ENCODE measurements at places on chromosomes 2 and 18.

DNA sequence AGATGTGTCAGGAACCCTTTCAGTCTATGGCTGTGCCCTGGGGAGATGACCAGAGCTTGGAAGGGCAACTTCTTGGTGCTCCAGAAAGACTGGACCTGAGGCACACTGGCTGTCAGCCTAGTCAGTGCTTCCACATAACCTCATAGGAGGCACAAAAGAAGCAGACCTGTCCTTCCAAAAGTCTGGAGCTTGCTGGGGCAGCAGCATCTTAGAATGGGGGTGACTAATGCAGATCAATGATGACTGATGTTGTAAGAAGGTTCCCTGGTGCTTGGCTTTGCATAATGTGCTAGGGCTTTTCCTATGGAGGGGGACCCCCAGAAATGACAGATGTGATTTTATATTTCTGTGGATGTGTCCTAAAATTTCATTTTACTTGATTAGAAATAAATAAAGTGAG, 255.7 kb upstream of the THUMPD2 start:
- DNase-seq, result no peak

GRCh38 chr2:65813631-65814173, 381.3 kb upstream of the SPRED2 start:
- DNase-seq, result no peak

- no peak for DNase-seq
Observed at GRCh38 chr2:134146161-134146560, 107.7 kb upstream of the MGAT5 start.

- DNase-seq, result peak; percentile 85
Observed at GRCh38 chr2:43293744-43294695, 67.6 kb upstream of the ZFP36L2 start.

- DNase-seq, result peak; percentile 12
Observed at GRCh38 chr2:74379851-74380789, at the start of gene DCTN1. Gene DCTN1 (minus strand): TSS chr2:74380311. CDS start chr2:74380037, 274 bp downstream.

- DNase-seq, result no peak
Observed at GRCh38 chr2:85786444-85786843, 32.7 kb downstream of the ATOH8 start.

DNA sequence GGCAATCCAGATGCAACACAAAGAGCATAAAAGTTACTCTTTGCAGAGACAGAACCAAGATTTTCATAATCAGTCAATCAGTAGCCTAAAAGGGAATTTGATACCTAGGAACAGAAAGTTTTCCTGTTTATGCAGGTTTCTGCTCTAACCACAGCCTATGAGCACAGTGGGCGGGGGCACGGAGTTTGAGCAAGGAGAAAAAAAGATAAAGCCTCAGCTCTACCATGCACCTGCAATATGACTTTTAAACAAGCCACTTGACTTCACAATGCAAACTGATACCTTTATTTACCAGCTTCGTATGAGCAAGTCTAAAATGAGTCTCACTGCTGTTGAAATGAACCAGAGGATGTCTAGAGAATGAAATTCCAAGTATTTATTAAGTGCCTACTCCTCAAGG, 5.6 kb upstream of the LRATD1 start:
- no peak for DNase-seq

DNA sequence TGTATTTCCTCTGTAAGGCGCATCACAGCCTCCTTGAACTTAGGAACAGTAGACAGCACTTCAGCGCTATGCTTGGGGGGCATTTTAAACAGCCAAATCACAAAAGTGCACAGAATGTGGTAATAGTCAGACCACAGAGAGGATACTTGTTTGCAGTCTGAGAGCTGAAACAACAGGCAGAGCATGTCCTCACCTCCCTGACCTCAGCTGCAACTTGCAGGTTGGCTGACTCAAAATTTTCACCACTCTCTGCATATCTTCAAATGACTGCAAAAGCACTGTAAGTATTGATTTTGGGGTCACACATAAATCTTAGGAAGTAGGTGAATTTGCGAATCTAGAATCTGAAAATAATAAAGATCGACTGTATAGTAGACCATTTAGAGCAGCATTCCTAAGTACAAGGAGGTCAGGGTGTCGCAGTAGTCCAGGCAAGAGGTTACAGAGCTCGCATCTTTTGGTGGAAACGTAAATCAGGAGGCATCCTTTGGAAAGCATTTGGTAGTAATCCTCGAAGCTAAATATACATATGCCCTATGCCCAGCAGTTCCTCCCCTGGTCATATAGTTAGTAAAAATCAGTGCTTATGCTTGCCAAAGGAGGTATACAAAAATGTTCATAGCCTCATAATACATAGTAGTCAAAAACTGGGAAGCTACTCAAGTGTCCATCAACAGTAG, 108.2 kb upstream of the MYCN start:
- DNase-seq, result no peak

- no peak for DNase-seq
Observed at GRCh38 chr18:30406728-30407127, 635.8 kb downstream of the DSC3 start.

GRCh38 chr2:2919574-2920365, 457.8 kb downstream of the EIPR1 start:
- DNase-seq, result no peak

- no peak for DNase-seq
Observed at GRCh38 chr2:201347138-201347537, 10.0 kb downstream of the FLACC1 start.

GRCh38 chr2:216044883-216045486, 31.6 kb upstream of the MREG start:
- DNase-seq, result no peak

GRCh38 chr2:70362661-70363060, 60.8 kb upstream of the FAM136A start:
- DNase-seq, result peak; percentile 7

GRCh38 chr18:77020561-77020960, 112.0 kb downstream of the MBP start:
- DNase-seq, result no peak

DNA sequence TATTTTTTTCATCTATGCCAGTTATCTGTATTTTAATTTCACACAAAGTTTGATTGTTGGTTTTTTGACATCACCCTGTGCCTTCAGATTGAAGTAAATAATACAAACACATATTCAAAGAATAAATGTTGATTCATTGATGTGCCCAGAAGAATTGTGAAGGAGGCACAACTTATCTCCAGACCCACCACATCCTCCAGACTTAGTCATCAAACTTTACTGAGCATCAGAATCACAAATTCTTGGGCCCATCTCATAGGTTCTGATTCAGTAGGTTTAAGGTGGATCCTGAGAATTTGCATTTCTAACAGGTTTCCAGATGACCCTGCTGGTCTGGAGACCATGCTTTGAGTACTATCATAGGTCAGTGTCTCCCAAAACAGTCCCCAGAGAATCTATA, 82.8 kb upstream of the PIK3C3 start:
- no peak for DNase-seq

GRCh38 chr2:155679647-155680046, 652.9 kb downstream of the NR4A2 start:
- no peak for DNase-seq

DNA sequence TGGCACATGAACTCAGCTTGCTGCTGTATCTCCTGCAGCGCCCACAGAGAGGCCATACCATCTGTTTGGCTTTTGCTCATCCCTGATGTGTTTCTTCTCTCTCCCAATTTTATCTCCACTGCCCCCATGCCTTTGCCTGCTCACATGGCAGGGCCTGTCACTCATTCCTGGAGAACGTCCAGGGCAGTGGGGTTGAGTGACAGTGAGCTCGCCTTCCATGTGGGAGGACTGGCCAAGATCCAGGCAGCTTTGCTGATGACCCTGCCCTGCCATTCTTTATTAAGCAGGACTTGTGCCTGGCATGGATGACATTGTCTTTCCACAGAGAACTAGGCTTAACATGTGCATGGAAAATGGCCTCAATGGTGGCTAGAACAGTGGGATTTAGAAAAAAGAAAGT, 230.5 kb upstream of the THSD7B start:
- no peak for DNase-seq

DNA sequence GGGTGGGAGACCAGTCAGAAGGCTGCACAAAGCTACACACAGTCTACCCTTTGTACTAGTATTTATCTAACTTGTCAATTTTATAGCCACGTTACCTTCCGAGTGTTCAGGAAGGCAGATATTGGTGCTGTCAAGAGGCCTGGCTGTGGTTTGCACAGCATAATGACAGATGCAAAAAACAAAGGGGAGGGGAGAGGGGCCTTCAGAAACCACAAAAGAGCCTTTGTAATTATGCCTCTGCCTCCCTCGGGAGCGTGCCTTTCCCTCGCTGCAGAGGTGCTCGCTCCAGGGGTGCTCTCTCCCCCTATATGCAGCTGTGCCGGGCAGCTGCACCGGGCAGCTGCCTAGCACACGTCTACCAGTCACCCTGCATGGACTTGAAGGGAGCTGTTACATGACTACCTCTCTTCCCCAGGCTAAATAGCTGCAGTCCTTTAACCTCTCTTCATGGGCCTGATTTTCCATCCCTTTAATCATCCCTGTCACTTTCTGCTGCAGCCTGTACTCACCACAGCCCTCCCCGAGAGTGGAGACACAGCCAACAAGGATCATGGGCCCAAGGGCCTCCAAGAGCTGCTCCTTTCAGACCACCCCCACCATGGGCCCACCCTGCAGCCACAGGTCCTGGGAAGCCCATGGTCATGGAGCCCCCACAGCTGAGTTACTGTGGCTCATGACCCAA, 168.4 kb upstream of the PKDCC start:
- no peak for DNase-seq

GRCh38 chr2:121992700-121993099, 237.2 kb downstream of the TSN start:
- DNase-seq, result no peak

GRCh38 chr2:142868229-142868762, 9.2 kb upstream of the KYNU start:
- peak; percentile 78 for DNase-seq

DNA sequence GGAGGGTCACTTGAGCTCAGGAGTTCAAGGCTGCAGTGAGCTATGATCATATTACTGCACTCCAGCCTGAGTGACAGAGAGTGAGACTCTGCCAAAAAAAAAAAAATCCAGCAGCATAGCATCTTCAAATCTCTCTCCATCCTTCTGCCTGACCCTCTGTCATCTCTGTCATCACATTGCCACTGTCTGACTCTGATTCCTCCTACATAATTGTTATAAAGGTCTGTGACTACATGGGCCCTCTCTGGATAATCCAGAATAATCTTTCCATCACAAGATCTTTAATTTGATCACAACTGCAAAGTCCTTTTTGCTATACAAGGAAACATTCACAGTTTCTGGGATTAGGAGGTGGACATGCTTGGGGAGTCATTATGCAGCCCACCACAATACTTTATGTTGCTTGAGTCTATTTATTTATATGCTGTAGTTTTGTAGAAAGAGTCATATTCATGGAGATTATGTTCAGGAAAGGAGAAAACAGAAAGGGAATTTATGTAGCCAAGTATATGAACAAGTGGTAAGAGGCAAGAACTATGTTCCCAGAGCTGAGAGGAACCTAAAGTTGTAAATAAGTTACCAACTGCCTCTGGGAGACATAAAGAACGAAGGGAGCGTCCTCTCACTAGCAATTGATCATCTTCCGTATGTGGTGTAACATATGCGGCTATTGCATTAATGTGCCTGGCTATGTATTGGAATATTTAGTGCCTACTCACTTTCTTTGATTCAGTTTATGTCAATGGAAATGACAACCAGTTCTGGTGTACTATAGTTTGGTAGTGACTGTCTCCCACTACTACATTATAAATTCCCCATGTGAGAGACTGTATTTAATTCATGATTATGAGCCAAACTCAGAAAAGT, 21.5 kb downstream of the RND3 start:
- DNase-seq, result peak; percentile 3

DNA sequence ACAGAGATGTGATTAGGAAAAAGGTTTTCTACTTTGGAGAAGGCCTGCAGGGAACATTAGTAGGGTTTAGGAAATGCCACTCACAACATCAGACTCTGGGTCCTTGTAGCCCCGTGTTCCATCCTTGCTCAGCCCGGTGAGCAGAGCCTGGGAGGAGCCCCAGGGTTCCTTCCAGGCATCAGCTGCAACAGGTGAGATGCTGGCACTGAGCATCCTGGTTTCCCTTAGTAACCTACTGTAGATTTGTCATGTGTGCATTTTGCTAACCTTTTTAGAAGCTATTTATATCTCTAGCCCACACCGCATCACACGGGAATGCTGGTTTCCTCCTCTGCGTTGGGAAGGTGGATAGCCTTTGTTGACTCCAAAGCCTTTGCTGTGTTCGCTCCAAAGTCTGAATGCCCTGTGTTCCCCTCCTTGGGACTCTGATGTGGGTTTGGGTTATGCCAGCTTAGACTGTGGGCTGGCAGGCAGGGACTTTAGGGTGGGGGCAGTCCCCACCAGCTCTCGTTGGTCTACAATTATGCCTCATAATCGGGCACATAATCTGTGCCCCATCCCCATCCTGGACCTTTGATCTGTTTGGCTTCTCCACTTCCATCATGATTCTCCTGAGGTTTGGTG, 69.3 kb downstream of the TMEM247 start:
- DNase-seq, result no peak

DNA sequence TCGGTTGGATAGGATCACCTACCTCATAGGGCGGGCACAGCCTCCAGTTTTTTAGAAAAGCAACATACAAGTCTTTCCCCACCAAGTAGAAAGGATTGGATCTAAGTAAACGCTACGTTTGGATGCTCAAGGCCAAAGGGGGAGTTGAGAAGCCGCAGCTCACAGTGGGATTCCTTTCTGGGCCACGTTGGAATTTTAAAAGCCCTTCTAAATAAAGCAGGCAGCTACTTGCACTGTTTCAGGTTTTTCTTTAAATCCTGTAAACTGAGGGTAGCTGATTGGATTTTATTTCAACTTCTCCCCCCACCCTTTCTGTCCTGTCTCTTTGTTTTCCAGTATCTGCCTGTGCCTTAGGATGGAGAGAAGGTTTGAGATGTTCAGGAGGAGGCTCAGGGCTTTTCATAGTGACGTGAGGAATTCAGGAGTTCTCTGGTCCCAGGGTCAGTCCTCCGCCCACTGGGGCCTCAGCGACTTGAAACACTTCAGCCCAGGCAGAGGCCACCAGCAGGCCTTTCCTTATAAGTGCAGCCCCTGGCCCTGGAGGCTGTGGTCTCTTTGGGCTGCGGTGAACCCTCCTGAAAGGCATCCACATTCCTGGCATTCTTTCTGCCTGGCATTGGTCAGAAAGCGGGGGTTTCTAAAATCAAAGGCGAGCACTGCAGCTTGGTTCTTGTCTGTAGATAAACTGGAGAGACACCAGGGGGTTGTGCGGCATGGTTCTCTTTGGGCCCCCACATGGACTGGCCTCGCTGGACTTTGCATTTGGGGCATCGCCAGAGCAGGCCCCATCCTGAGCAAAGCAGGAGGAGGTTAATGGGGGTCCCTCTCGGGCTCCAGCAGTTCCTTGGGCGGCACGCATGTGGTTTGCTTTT, 44.5 kb downstream of the SH3BP4 start:
- no peak for DNase-seq

- DNase-seq, result no peak
Observed at GRCh38 chr2:43766006-43766405, 7.8 kb upstream of the DYNC2LI1 start.

GRCh38 chr18:47754311-47755101, 176.0 kb downstream of the SMAD2 start:
- peak; percentile 44 for DNase-seq

GRCh38 chr18:24421831-24422230, 4.6 kb upstream of the IMPACT start:
- no peak for DNase-seq

All from HT-29 (cell line).